ENCODE measurements at places on chromosomes 7 and 10.

DNA sequence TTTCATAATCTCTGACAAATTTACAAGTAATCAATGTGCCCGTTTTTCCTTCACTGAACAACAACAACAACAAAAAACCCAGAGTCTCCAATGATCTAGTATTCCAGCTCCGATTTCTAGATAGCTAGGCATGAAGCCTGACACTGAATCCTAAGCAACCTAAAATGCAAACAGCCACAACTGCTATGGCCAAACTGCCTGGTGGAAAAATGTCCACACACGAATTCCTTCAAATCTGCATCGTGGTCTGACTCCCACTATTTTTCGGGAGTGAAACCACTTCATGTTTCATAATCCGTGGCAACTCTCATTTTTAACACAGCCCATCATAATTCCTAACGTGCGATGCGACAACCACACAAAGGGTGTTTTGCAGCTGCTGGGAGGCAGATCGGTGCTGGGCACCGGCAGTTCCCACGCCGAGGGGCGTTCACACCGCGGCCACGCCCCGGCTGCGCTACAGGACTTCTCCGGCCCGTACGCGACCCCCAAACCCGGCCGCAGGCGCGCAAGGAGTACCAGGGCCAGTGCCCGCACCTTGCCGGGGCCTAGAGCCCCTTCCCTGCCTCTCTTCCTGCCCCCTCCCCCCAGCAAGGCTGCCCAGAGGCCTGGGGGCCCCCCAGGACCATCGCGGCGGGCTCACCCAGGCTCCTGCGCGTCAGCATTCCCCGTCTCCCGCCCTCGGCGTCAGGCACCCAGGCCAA is 814 bp downstream of the RUFY2 start:
- peak; percentile 59 for DNase-seq

- DNase-seq = no peak
These were observed 109.5 kb downstream of the PLCE1 start for GRCh38 chr10:94103192-94103591.

- no peak for DNase-seq
These were observed 97.0 kb upstream of the AMPH start for GRCh38 chr7:38728145-38728544.

- DNase-seq = no peak
These were observed 38.6 kb downstream of the NEBL start for GRCh38 chr10:20858292-20859124.

- DNase-seq = no peak
These were observed 29.8 kb downstream of the STRA8 start for GRCh38 chr7:135263321-135263970.

DNA sequence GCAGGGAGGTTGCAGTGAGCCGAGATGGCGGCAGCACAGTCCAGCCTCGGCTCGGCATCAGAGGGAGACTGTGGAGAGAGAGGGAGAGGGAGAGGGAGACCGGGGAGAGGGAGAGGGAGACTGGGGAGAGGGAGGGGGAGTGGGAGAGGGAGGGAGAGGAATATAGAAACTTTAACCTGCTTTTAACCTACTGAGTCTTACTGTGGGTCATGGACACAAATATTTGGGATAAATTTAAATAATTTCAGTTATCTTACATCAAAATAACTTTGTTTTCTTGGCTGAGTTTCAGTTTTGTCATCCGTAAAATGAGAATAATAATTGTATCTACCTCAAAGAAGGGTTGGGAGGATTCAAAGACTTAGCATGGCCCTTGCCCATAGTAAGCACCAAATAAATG is 319.8 kb downstream of the LRMDA start:
- no peak for DNase-seq

- DNase-seq = peak; percentile 68
These were observed 34.3 kb downstream of the INPP5A start for GRCh38 chr10:132571650-132572544.

DNA sequence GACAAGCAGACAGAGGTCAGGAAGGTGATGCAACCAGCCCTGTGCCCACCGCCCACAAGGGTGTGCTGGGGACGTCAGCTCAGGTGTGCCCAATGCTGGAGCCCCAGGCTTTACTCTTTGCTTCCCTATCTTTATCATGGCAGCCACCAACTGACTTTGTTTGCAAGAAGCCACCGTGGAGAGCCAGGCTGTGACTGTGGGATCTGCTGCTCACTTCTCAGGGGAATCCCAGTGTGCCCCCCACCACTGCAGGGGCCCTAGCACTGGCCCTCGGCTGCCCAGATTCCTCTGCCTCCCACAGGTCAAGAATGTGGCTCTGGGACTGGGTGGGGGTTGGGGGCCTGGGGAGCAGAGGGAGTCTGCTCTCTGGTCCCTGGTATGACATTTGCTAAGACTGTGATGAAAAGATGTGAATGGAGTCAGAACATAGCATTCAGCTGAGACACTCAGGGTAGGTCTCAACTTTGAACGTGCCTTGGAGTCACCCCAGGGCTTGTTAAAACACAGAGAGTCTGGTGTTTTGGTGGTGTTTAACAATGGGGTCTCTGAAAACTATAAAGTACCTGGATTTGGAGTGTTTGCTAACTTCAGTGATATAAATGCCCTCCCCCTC is 47.3 kb downstream of the ARHGAP22 start:
- no peak for DNase-seq

DNA sequence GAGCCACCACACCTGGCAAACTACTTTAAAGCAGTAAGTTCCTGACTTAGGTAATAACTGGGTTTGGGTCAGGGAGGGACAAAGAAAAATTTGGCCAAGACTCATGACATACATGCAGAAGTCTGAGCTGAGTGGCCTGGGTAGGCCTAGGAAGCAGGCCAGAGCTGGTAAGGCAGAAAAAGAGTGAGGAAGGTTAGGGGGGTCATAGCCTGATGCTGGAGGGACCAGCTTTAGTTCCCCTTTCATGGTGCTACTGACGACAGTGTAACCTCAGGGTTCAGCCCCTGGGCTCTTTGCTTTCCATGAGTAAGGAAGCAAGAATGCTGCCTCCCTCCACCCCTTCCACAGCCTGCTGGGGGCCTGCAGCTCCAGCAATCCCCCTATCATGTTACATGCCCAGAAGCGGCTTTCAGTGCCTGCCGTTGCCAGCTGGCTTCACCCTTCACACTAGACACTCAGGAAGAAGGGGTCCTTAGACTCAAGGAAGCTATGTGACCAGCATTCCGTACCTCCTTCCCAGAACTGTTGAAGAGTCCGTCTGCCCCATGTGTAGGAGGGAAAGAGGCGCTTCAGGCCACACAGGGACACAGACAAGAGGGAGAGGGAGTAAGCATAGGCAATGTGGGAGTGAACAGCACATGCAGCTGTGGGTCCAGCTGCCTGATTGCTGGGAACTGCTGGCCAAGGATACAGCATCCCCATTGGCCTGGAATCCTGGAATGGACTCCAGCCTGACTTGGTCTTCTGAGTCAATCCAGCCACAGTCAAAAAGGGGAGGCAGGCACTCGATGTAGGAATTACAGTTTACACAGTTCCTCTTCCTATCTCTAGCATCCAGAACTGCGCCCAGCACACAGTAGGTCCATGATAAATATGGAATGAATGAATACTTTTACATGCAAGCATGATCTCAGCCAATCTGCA is 4.1 kb upstream of the PLAU start:
- no peak for DNase-seq

DNA sequence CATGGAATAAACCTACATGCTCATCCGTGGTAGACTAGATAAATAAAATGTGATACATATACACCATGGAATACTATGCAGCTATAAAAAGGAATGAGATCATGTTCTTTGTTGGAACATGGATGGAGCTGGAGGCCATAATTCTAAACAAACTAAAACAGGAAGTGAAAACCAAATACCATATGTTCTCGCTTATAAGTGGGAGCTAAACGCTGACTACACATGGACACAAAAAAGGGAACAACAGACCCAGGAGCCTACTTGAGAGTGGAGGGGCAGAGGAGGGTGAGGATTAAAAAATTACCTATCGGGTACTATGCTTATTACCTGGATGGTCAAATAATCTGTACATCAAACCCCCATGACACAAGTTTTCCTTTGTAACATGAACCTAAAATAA is 68.7 kb upstream of the SEC61G start:
- DNase-seq = no peak

- no peak for DNase-seq
These were observed 212.3 kb downstream of the DNAJC1 start for GRCh38 chr10:21791276-21791675.

DNA sequence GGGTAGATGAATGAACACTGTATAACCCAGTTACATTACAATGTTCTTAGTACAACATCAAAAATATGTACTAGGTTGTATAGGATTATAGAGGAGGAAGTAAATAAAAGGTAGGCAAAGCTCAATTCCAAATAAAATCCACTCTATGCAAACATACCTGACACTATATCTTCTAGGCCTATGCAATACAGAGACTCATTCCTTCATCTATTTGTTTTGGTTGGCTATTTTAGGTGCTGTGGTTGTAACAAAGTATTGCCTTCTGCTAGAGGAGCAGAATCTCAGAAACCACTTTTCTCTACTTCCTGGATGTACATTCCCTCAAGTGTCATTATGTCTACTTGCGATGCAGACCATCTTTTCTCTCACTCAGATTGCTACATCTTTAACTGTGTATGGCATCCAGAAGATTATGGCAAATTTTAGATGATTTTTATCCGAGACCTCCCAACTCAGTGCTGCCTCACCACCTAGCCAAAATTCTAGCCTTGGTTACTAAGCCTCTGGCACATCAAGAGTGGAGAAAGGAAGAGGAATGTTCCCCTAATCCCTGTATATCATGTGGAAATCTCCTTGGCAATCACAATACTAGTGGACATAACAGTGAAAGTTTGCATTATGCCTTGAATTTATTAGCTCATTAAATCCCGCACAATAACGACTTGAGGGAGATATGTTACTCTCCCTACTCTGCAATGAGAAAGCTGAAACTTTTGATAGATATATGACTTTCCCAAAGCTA is 5.5 kb upstream of the TFPI2 start:
- no peak for DNase-seq

- no peak for DNase-seq
These were observed 33.9 kb upstream of the ETV1 start for GRCh38 chr7:14023342-14023741.

- DNase-seq = no peak
These were observed 85.6 kb downstream of the MICU1 start for GRCh38 chr10:72540193-72540807.

- DNase-seq = no peak
These were observed 72.9 kb downstream of the PLXNA4 start for GRCh38 chr7:132503415-132503814.

DNA sequence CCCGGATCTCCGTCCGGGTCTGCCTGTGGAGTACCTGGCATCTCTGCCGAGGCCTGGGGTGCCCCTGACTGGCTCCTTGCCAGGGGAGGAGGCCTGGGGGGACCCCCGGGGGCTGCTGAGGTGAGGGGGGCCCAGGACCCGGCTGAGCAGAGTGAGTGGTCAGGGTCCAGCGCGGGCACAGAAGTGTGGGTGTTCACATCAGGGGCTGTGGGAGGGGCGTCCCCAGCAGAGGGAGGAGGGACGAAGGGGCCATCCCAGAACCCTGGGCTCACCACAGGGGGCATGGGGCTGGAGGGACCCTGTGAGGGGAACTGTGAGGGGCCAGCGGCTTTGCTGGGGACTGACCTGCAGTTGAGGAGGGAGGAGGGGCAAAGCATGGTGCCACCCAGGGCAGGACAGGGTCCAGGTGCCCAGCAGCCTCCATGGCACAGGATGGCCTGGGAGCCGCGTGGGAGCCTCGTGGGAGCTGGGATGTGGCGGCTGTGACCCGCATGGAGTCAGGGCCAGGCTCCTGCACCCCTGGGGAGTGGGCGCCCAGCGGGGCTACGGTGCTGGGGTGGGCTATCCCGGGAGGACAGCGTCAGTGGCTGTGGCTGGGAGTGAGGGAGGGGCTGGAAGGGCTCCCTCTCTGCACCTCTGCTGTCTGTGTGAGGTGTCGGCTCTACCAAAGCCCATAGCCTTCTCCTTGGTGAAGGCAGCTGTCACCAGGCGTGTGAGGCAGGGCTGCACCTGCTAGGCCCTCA is 91.2 kb downstream of the DNAJB6 start:
- no peak for DNase-seq

DNA sequence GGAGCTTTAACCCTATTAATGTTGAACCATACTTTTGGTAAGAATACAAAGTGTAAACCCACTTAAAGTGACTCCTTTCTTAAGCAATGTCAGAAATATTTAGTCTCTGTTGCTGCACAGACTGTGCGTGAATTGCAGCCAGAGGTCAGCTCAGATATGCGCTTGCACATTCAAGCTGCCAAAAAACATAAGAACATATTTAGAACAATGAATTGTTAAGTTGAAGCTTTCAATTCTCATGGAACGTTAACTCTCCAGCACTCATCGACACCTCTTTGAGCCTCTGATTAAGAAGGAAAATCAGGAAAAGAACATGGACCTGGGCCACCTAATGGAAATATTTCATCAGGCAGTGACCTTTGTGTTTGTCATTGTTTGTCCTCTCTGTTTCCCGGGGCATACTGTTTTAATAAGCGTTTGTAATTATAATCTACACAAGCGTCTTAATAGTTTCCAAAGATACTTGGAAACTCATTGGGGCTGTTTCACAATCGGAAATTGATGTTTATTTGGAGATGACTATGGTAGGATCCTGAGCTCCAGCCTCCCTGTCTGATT is 193.0 kb upstream of the CELF2 start:
- no peak for DNase-seq

DNA sequence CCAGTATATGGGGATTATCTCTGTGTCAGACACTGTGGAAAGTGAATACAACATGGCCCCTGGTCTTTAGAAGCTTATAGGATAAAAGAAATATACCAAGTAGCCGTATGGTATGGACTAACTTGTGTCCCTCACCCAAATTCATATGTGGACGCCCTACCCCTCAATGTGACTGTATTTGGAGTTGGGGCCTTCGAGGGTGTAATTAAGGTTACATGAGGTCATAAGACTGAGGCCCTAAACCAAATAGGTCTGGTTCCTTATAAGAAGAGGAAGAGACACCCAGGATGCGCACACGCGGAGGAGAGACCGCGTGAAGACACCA is 36.3 kb downstream of the ASB13 start:
- DNase-seq = no peak

- DNase-seq = no peak
These were observed 353.4 kb upstream of the GALNT17 start for GRCh38 chr7:70778585-70778984.

DNA sequence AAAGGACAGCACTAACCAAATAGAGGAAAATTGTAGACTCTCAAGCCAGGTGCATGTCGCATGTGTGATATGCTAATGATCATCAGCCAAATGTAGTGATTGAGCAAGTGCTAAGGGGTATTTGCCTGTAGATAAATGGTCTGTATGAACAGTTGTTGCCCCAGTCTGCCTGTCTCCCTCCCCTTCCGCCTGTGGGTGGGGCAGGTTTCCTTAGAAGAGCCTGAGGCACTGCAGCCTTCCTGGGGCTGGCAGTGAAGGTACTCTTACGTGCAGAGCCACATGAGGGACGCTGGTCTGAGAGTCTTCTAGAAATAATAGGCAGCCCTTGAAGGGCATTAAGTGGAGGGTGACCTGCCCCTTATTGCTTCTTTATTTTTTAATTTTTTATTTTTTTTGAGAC is 152.1 kb downstream of the SNX10 start:
- DNase-seq = no peak

GRCh38 chr10:108327706-108328105 is 1163.2 kb upstream of the SORCS1 start:
- DNase-seq = no peak

- DNase-seq = no peak
These were observed 54.0 kb downstream of the CREB5 start for GRCh38 chr7:28466341-28466740.

Measured in GM19239 (cell line).